ENCODE measurements at places on chromosomes 2 and 18.

DNA sequence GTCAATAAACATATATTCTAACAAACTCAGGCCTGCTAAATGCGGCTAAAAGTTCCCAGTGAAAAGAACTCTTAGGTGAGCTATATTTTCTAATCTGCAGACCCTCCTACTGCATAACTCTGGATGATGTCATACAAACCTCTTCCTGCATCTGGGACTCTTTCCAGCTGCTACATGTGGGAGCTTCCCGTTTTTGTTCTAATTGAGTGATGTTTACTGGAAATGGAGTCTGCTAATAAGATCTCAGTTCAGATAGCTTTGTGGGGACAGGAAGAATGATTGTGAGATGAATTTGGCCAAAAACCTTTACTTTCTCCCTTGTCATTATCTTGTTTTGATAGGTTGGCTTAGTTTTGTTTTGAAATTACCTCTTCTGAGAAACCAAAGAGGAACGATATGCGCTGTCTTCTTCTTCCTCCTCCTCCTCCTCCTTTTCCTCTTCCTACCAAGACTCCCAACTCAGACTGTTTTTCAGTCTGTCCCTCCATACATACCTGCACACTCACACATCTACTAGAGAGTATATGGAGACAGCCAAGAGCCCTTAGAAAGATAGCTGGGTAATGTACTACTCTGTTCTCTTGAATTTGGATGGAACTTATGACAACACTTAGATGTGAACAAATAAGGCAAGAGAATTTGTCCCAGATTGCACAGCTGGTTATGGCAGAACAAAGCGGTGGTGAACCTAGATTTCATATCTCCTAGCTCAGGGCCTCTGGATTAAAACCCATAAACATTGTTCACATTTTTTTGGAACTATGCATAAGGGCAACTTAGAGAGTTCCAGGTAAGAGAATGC lies 39.8 kb upstream of the AAK1 start:
- no peak for DNase-seq

- no peak for DNase-seq
Measured at GRCh38 chr2:191233533-191233932, 11.7 kb upstream of the MYO1B start.

DNA sequence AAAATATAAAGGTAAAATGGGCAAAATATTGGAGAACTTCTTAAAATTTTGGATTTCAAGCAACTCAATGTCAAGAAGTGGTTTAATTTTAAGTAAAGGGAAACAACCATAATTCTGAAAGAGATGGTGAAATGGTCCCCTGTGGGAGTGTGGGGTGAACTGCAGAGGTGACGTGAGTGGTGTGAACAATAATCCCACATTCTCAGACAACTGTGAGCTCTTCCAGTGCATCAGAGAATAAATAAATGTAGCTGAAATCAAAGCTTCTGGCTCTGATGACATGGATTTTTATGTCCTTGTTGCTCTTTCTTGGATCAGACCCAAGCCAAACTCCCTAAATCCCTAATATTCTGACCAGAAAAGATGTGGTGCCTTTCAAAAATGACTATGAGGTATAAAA lies 672.7 kb downstream of the ZEB2 start:
- no peak for DNase-seq

GRCh38 chr2:68385220-68385906 lies 20.3 kb downstream of the PLEK start:
- no peak for DNase-seq

- DNase-seq: no peak
Measured at GRCh38 chr2:173075056-173075780, 428 bp upstream of the MAP3K20 start.

- no peak for DNase-seq
Measured at GRCh38 chr2:209526561-209526960, 102.7 kb downstream of the MAP2 start.

DNA sequence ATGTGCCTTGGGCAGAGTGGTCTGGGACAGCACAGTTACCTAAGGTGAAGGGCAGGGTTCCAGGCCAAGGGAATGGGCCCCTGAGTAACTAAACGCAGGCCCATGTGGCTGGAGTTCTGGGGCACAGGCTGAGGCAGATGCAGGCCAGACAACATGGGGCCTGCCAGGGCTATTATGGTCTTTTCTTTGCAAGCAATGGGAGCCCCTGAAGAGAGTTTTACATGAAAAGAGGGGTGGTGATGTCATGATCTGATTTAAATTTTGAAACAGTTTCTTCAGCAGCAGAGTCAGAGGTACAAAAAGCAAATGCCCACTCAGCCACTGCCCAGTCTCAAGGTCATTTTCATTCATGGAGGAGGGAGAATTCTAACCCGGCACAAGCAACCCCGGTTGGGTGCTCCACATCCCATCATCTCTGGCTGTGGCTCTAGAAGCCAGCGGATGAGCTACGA lies 5.6 kb downstream of the CHST10 start:
- DNase-seq: no peak

GRCh38 chr18:45295388-45295787 lies 319.9 kb upstream of the SLC14A2 start:
- DNase-seq: no peak

- DNase-seq: no peak
Measured at GRCh38 chr2:8620611-8621382, 61.1 kb upstream of the ID2 start.

DNA sequence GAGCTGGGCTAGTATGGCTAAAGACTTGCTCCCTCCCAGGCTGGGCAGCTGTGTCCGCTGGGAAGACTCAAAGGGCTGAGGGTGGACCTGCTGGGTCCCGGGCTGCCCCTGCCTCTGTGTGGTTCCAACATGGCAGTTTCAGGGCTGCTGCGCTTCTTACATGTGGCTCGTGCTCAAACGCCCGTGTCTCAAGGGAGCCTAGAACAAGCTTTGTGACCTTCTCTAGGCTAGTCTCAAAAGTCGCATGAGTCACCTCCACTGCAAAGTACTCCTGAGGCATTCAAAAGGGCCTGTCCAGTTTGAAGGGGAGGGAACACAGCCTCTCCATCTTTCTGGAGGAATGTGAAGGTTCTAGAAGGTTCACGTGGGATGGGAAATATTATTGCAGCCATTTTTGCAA lies 44.7 kb upstream of the RAB31 start:
- DNase-seq: no peak

GRCh38 chr2:176566496-176566895 lies 297.3 kb downstream of the MTX2 start:
- DNase-seq: no peak

GRCh38 chr2:97728091-97728731 lies 14.8 kb downstream of the ZAP70 start:
- DNase-seq: no peak

DNA sequence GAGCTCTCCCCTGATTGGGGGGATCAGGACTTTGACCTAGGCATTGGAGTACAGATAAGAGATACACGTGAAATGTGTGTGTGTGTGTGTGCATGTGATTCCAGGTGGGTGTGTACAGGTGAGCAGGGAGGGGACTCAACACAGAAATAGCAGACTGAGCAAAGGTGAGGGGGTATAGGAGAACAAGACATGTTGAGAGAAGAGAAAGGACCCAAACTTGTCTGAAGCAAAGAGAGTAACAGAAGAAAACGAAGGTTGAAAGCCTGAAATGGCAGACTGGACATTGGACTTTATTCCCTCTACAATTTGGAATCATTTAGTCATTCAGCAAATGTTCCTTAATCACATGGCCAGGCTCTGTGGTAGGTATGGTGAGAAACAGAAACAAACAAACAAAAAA lies 23.3 kb downstream of the MRO start:
- no peak for DNase-seq

DNA sequence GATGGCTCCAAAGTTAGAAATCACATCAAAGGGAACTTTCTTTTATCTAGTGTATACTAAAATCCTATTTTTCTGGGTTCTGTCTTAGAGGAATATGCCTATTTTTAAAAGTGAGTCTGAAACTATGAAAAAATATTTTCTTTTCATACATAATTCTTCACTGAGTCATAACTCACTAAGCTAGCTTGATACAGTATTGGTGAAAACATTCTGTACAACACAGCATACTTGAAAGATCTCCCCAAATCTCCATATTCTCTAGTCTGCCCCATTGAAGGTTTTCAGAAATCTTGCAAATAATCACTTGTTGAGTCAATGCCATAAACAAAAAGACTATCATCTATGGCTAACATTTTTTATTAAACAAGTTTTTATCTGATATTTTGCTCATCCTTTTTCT lies 44.5 kb downstream of the COL3A1 start:
- no peak for DNase-seq

DNA sequence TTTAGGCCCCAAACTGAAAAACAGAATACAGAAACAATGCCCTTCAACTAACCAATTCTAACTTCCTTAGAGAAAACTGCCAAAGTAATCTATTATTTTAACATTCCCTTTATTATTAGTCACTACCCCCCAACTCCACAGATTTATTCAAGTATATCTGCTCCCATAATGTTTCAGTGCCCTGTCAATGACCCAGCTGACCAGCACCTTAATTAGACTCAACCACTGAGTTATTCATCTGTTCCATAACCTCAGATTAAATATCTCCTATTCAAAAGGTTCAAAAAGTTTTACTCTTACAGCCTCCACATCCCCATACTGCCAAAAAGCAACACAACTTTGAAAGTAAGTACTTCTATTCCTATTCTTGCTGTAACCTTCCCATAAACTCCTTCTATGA lies 202.4 kb downstream of the EXOC6B start:
- DNase-seq: no peak

- no peak for DNase-seq
Measured at GRCh38 chr2:83613178-83613577, 845.9 kb downstream of the SUCLG1 start.

GRCh38 chr2:239436076-239436475 lies 35.3 kb upstream of the HDAC4 start:
- DNase-seq: no peak

DNA sequence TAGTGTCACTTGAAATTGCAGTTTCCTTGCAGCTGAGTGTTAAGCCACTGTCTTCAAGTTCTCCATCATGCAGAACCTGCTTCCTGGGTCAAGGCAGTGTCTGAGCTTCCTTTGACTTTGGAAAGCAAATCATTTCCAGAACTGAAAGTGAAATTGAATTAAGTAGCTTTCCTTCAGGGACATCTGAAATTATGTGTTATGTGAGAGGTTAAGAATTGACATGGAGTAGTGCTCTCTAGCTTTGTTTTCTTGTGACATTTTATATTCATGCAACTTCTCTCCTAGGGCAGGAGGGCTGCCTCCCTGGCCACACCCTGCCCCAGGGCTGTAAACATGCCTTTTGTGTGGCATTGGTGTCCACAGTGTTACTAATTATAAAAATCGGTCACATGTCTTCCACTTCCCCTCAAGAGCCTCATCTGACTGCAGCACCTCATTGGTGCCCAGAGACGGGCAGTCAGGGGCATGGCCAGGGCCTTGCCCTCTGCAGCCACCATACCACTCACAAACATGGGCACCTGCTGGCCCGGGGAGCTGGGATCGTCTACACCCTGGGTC lies 14.4 kb downstream of the RAB12 start:
- no peak for DNase-seq
